ENCODE measurements at places on chromosomes 2 and 18.

- no peak for DNase-seq
Observed at GRCh38 chr2:37587817-37588216, 83.6 kb downstream of the CDC42EP3 start.

DNA sequence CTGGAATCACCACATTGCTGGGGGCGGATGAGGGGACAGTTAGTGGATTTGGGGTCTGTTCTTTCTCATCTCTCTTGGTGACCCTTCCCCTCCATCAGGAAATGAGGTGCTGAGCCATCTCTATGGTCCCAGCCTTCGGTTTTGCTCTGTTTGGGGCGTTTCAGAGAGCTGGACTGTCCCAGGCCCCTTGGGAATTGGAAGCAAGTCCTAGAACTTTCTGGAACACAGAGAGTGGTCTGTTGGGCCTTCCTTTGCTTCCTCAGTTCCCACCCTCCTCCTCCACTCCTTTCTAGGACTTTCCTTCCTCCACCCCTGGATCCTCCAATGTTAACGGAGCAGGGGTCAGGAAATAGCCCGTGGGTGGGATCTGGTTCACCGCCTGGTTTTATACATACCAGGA is 17.0 kb downstream of the RRM2 start:
- no peak for DNase-seq

GRCh38 chr2:28420722-28421121 is 28.1 kb downstream of the FOSL2 start:
- DNase-seq = no peak

GRCh38 chr2:66872986-66873754 is 438.2 kb downstream of the MEIS1 start:
- no peak for DNase-seq

DNA sequence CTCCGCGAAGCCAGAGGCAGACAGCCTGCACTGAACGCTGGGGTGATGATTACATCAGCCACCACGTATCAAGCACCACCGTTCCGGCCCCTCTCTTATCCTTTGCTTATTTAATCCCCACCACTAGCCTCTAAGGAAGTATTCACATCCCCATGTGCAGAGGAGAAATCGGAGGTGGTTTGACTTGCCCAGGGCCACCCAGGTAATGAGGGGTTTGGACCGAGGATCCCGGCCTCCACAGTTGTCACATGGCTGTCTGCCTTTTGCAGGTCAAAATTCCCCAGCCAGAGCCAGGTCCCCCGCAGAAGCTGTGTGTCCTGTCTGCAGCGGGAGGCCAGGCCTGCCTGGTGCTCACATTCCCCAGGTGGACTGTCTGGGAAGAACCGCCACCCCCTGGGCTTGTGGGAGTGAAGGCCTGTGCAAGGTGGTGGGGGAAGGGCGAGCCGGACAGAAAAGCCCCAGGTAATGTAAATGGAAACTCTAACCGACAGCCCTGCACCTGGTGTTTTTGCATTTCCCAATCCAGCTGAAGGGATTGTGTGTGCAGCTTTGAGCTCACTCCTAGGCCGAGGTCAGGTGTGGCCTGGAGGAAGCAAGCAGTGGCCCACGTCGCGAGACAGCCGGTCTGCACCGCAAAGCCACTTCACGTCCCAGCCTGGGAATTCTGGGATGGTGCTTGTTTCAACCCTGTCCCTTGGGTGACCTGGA is 108.5 kb upstream of the ID2 start:
- DNase-seq = no peak

DNA sequence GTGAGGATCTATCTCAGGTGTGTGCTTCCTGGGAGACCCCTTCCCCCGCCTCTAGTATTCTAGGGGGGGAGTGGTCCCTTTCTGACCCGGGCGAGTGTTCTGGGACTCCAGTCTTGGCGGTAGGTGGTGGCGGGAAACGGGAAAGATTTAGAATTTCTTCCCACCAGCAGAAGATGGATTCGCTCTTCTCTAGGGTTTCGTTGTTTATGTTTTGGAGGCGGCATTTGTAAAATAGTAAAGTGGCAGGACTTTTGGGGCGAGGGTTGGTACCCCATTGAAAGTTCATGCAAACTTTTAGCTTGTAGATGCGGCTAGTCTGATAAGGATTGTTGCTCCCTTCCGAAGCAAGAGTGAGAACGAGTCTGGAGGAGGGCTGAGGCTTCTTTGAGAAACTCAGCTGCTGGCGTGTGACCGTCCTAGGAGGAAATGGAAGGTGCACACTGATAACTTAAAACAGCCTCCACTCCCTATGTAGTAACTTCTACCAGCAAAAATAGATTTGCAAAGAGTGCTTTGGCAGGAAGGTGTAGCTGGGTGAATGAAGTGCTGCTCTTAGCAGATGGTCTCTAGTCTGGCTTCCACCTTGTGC is 412 bp downstream of the GPD2 start:
- DNase-seq = no peak

GRCh38 chr2:120278901-120279300 is 26.2 kb downstream of the RALB start:
- DNase-seq = no peak

DNA sequence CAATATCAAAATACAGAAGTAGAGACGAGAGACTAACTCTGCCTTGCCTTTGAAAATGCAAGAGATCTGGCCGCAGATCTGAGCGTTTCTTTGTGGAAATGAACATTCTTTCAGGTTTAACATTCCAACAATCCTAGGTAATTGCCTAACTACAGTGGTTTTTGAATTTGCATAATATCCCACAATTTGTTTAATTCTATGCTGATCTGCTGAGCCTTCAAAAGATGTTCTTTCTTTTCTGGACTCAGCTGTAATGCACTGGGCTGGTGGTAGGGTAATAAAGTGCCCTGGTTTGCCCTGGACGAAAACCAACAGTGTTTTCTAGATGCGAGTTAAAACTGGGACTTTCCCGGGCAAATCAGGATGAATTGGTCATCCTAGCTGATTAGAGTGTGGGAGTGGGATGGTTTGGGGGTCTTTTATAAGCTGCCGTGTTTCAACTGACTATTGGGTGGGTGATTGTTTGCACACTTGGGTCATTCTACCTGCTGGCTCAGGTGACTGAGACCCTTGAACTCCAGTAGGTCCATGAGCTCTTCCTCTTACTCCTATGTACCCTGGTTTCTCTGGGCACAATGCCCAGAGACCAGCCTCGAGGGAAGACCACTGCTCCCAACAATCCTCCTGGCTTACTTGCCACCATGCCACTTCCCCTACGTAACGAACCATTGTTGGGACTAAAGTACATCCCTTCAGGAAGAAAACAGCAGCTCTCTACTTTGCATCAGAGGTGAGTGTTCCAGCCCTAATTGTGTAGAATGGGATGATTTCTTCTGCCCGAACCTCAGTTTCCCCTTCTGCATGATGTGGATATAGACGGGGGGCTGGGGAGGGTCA is 3.4 kb upstream of the PAX8 start:
- no peak for DNase-seq

DNA sequence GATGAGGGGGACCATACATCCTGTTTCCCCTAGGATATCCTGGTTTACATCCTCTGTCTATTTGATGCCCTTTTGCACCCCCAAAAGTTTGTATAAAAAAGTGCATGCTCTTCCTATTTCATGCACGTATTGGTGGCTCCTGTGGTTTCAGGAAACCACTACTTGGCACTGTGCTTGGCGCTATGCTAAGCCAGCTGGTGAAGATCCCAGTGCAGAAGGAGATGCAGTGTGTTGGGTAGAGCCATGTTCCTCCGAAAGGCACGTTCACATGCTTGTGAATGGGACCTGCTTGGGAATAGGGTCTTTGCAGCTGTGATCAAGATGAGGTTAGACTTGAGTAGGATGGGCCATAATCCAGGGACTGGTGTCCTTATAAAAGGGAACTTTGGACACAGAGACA is 419.7 kb downstream of the GALR1 start:
- DNase-seq = no peak

GRCh38 chr18:62498616-62499262 is 24.1 kb upstream of the ZCCHC2 start:
- no peak for DNase-seq

GRCh38 chr2:177117755-177118154 is 94.8 kb upstream of the HNRNPA3 start:
- no peak for DNase-seq

DNA sequence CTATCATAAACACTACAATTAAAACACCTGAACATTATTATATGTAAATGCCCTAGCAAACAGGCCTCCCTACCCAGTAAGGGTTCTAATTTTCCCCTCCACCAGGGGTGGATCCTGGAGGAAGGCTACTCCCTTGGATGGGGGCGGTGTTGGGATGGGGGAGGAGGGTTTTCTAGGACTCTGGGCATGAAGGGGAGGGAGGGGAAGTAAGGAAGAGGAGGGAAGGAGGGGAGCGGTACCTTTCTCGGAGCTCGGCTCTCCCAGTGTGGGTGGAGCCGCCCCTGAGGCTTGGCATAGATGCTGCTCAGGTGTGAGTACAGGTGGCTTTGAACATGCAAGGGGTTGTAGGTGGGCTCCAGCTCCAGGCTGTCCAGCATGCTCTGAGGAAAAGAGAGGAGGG is 5.4 kb downstream of the DOK1 start:
- DNase-seq = no peak

DNA sequence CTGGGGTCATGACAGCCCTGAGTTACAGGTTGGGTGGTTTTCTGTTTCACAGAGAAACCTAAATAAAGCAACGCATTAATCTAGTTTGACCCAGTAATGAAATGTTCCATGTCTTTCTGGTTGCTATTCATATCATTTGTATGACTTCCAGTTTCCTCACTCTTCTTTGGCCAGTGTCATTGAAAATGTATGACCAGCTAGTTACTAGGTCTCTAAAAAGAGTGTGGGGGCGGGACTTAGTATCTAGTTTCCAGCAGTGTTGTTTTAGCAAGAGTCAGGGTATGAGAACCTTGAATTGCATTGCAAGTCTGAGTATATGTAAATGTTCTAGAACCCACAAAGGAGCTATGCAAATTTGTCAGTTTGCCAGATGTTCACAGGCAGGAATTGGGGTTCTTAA is 47.7 kb downstream of the SLC9A2 start:
- no peak for DNase-seq

DNA sequence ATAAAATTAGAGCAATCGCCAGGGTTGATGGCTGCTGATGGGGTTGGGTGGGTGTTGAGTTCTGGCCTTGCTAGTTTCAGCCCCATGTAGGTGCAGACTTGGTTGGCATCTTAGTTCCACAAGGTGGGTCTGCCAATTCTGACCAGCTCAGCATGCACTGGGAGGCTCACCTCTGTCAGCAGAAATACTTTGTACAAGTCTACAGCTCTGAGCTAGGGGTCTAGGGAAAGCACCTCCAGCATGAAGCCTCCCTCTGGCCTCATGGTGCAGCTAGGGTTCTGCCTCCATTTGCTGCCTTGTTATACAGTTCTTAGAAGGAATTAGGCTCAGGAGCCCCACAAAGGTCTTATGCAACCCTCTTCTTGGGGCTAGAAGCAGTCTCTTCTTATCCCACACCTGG is 278.9 kb upstream of the HDAC4 start:
- no peak for DNase-seq

DNA sequence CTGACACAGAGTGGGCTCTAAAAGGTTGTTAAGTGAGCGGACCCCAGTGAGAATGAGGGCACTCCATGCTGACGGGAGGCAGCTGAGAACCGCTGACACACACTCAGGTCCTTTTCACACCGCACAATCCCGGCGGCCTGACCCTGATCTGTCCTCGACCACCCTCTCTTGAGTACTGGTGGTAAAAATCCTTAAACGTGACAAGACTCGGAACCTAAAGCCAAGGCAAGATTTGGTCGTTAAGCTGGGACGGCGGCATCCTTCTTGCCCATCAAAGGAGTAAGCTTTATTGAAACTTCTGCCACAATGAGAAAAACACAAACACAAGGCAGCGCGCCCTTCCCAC is 569 bp downstream of the TMX3 start:
- no peak for DNase-seq

GRCh38 chr2:163934131-163934530 is 198.3 kb upstream of the FIGN start:
- no peak for DNase-seq

DNA sequence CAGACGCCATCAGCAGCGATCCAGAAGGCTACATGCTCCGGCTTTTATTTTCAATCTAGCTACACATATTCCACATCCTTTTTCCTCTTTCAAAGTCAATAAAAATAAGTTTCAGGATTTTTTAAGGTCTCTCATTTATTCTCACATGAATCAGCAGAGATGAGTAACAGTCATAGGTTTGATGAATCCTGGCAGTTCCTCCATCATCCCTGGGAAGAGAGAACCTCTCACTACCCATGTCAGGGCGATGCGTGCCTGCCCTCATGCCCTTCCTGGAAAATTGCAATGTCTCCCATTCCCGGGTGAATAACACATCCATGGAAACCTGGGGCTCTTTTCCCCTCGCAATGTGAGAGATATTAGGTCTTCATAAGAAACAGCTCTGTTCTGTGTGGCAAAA is 301.1 kb upstream of the SMIM21 start:
- no peak for DNase-seq
